Heart left ventricle (tissue), 16 donors: ENCODE measurements at places on chromosomes 16 and 17. TPM values are rescaled to one million over a fixed set of nuclear protein-coding genes. Genes with fewer than 3 reads are reported as not detected.

SMG6 gene
- 14.7 TPM for polyA plus RNA-seq

TMC7 gene
- 0.84 TPM for polyA plus RNA-seq

ZNF624 gene
- polyA plus RNA-seq, result 0.72 TPM

C1QTNF1 gene
- 85.5 TPM for polyA plus RNA-seq

NAGS gene
- polyA plus RNA-seq, result 0.57 TPM

KIF18B gene
- 0.19 TPM for polyA plus RNA-seq

PPY gene
- polyA plus RNA-seq, result not detected

SPIRE2 gene
- 0.55 TPM for polyA plus RNA-seq

RAPGEFL1 gene
- polyA plus RNA-seq, result 6.6 TPM

ZNF469 gene
- polyA plus RNA-seq, result 0.72 TPM

SPN gene
- 0.67 TPM for polyA plus RNA-seq

ABCC3 gene
- polyA plus RNA-seq, result 1.4 TPM

CHST5 gene
- 0.61 TPM for polyA plus RNA-seq

AHSP gene
- polyA plus RNA-seq, result not detected
